Inflammatory macrophage treated with lipopolysaccharide for 1 hour (primary cell): ENCODE measurements at places on chromosomes 5 and 9.
A peak's percentile ranks its signal among the peaks of the same experiment; 100 is the strongest.

DNA sequence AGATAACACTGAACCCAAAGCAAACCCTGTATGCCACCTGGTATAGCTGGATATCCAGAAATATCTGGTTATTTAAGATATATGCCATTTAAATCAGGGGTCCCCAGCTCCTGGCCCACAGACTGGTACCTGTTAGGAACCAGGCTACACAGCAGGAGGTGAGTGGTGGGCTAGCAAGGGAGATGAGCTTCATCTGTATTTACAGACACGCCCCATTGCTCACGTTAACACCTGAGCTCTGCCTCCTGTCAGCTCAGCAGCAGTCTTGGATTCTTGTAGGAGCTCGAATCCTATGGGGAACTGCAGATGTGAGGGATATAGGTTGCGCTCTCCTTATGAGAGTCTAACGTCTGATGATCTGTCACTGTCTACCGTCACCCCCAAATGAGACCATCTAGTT, 646.6 kb downstream of the TLE4 start:
- DNase-seq: no peak

DNA sequence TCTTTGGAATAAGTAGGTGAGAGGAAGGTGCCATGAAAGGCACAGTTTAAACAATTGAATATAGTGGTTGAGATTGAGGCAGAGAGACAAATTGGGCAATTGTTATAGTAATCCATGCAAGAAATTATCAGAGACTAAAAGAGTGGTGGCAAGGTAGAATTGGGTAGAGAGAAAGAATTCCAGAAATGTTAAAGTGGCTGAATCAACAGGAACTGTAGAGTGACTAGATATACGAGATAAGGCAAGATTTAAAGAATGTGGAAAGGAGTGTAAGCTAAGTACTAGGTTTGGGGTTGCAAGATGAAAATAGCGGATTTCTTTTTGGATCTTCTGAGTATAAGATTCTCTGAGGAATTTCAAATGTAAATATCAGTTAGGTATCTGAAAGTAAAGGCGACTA, 285.2 kb downstream of the DMRTA1 start:
- no peak for DNase-seq

DNA sequence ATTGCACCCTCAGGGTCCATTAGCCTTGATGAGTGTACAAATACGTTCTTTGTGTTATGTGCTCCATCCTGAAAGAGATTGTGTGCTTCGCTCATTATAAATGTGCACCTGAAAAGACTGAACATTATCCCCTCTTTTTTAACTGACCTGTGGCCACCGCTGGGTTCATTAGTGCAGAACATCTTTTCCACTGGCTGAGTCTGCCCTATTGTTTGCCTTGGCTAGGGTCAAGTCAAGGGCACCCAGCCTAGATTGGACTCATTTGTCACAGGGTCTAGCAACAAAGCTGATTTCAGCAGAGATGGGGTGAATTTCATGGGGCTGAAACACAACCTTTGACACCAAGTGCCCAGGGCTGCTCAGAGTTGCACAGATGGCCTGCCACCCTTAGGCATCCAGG, 764.1 kb upstream of the ARRDC3 start:
- no peak for DNase-seq

DNA sequence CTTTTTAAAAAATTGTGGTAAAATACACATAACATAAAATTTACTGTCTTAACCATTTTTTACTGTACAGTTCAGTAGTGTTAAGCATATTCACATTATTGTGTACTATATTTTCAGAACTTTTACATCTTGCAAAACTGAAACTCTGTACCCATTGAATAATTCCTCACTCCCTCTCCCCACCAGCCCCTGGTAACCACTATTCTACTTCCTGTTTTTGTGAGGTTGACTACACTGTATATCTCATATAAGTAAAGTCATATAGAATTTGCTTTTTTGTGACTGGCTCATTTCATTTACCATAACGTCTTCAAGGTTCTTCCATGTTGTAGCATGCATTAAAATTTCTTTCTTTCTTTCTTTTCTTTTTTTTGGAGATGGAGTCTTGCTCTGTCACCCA, 87.0 kb downstream of the LNPEP start:
- no peak for DNase-seq

- DNase-seq: no peak
These were observed 21.2 kb upstream of the LOX start for GRCh38 chr5:122099060-122099790.

DNA sequence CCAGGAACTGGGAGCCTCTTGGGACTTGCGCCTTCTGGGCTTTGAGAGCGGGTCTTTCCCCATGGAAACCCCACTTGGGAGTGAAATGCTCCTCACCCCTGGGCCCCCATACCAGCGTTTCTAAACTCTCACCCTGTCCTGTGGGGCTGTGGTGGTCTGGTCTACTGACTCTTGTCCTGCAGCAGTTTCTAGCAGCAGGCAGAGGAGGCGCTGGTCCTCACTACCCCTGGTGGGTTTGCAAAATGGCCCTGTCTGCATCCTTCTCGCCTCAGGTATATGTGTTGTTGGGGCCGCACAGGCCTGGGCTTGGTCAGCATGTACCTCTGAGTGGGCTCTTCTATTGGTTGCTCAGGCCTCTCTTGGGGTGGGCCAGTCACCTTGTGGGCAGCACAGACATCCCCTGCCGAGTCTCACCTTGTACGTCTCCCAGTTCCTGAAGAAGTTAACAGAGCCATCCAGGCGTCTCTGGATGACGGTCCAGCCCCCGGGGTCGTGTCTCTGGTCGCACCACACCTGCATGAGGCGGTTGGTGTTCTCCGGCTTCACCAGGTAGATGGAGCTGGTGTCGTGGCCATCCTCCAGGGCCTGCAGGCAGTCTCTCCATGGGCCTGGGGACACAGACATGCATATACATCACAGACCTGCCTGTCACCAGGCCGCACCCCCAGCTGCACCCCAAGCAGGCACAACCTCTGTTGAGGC, 29.0 kb downstream of the ANGPTL2 start:
- no peak for DNase-seq

GRCh38 chr5:15020736-15021135, 149.2 kb upstream of the ANKH start:
- DNase-seq: no peak

DNA sequence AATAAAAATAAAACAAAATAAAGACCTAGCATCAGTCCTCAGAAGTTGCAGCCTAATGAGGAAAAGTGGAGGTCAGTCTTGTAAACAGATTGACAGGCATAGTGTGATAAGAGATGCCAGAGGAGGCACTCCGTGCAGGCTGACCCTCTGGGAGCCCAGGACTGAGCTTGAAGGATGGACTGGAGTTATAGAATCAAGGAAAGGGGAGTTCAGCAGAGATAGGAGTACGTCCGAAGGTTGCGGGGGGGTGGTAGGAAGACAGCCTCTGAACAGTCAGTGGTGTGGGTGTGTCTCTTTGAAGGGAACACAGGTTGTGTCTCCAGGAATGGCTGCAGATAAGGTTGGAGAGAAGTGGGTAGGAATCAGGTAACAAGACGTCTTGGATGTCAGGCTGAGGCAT, 126.1 kb upstream of the CPEB4 start:
- DNase-seq: no peak

DNA sequence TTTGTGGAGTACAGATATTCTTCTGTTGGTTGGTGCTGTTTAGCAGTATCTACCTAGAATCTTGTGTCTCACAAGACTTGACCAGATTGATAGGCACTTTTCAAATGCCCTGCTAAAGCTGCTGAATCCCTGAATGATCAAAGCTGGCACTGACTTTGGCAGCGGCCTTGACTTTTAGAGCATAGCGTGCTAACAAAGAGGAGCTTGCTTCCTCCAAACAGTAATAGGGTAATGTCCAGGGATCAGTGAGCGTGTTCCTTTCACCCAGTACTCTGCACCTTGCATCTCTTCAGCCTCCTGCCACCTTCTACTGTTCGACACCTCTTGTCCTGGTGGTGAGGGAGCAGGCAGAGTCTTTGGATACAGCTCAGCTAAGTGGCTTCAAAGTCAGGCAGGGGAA, 100.8 kb downstream of the IQGAP2 start:
- DNase-seq: no peak

DNA sequence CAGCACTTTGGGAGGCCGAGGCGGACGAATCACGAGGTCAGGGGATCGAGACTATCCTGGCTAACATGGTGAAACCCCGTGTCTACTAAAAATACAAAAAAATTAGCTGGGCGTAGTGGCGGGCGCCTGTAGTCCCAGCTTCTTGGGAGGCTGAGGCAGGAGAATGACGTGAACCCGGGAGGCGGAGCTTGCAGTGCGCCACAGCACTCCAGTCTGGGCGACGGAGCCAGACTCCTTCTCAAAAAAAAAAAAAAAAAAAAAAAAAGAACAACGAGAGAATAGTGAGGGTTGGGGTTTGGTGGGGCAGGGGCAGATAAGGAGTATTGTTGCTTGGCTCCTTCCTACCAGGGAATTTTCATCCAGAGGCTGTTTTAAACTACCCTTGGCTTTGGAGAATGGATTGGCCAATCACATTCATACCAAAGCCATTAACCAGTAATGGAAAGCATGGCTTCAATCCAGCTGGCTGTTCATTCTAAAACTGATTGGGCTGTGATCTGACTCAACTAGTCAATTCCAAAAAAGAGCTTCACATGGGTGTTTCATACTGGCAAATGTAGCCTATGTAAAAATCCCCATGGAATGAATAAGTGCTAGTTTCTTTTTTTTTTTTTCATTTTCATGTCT, 64.4 kb downstream of the PLCXD3 start:
- DNase-seq: no peak

- no peak for DNase-seq
These were observed 95.1 kb upstream of the DNAH5 start for GRCh38 chr5:14039576-14039975.

GRCh38 chr5:93578813-93579691, 2.0 kb downstream of the NR2F1-AS1 start:
- DNase-seq: no peak

DNA sequence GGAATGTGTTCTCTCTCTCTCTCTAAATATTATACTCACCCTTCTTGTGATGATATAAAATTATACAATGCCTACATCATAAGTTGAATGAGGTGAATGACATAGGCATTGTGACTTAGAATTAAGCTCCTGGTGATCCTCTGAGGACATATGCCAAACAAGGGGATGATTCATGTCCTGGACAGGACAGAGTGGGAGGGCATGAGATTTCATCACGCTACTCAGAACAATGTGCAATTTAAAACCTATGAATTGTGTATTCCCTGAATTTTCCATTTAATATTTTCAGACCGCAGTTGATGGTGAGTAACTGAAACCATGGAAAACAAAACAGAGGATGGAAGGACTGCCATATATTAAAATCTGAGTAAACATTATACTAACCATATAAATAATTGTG, 782.2 kb upstream of the NUDT12 start:
- DNase-seq: peak; percentile 2

DNA sequence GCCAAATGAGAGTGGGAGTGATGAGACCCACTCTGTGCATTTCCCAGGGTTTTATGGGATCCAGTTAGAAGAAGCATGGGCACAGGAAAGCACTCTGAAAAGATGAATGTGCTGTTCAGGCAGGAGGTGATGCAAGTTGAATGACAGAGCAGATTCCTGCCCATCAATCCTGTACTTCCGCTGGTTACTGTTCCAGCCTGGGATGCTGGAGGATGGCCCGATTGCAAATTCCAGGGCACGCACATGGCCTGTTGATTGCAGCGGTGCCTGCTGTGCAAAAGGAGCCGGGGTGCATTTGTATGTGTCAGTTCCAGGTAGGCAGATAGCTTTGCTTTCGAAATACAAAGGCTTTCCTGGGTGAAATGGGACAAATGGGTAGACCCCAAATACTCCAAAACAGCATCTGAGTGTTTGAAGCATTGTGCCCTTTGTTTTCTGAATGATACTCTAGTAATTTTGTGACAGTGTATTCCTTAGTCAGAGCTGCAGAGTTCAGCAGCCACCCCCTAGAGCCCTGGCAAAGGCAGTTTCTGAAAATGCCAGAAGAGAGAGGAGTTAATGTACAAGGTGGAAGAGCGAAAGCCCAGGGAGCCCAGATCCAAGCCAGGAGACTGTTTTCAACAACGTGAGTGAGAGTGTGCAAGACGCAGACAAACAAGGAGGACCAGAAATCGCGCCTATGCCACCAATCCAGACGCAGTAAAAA, 454.2 kb upstream of the CLINT1 start:
- no peak for DNase-seq

GRCh38 chr5:144487761-144488160, 317.1 kb downstream of the KCTD16 start:
- no peak for DNase-seq

DNA sequence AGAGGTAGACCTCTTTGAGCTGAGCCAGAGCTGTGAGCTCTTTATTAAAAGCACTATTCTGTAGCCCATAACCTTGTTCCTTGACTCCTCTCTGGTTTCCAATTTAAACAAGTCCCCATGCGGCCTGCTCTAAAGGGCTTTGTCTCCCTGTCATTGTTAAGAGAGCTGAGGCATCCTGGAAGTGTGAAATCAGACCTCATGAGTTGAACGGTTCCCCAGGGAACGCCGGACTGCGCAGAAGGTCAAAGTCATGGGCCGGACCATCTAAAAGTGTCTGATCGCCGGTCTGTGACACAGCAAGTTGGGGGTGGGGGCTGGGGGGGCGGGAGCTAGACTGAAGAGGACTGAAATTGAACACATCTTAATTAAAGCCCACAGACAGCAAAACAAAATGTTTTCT, 265.8 kb downstream of the SLF1 start:
- DNase-seq: no peak

- no peak for DNase-seq
These were observed 53.8 kb upstream of the FTMT start for GRCh38 chr5:121797681-121798518.

- DNase-seq: no peak
These were observed 282.9 kb downstream of the ARHGEF28 start for GRCh38 chr5:73908846-73909245.

DNA sequence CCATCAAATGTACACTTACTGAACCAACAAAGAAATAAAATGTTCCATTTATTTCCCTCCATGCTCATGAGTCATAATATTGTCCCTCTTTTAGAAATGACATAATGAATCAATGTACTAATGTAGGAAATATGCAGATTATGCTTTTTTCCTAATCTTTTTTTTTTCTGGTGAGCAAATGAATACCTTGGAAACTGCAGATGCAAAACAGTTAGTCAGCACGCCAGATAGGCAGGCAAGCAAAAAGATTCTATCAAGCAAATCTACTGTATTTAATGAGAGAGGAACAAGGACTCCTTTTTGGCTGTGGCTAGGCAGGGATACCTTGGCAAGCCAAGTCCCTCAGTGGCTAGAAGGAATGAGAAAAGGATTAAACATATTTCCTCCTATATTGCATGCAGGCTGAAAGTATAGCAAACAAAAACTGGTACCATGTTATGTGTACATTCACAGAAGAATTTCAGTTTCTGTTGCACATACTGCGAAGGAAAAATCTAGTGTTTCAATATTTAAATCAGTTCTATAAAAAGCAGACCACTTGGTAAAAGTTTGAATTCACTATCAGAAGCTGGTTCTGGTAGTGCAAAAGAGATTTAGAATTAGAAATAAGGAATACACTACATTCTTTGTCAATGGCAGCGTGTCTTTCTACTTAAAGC, 605.4 kb downstream of the TLE1 start:
- no peak for DNase-seq

GRCh38 chr5:79020861-79021561, 35.9 kb upstream of the ARSB start:
- DNase-seq: peak; percentile 30
